ENCODE measurements at places on chromosomes 5 and 9.

DNA sequence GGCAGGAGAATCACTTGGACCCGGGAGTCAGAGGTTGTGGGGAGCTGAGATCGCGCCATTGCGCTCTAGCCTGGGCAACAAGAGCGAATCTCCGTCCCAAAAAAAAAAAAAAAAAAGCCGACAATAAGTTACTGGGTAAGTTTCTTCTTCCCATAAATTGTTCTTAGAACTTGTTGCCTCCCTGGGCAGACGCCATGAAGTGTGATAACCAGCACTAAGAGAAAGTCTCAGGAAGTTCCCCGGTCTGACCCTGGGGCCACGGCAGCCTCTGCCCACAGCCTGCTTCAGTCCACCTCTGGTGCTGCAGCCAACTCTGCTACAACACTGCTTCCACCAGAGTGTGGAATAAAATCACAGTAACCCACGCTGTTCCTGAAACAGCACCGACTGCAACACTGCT is 19.1 kb downstream of the LPCAT1 start:
- DNase-seq = no peak

DNA sequence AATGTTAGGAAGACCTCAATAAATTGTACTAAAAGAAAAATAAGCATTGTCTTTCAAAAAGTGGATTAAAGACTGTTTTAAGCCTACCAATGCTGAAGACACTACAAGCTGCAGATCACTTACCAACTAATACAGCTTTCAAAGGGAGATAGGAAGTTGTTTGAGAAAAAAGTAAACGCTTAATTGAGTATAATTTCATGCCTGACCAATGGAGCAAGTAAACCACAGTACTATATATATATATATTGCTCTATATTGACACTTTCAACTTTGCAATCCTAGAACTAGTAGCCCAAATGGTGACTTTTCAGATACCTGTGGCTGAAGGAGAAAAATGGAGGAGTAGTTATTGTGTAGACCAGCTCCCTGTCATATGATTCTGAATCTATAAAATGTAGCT is 85.7 kb downstream of the FREM1 start:
- no peak for DNase-seq

GRCh38 chr9:33165263-33166151 is 1.6 kb downstream of the B4GALT1 start:
- DNase-seq = peak; percentile 98

DNA sequence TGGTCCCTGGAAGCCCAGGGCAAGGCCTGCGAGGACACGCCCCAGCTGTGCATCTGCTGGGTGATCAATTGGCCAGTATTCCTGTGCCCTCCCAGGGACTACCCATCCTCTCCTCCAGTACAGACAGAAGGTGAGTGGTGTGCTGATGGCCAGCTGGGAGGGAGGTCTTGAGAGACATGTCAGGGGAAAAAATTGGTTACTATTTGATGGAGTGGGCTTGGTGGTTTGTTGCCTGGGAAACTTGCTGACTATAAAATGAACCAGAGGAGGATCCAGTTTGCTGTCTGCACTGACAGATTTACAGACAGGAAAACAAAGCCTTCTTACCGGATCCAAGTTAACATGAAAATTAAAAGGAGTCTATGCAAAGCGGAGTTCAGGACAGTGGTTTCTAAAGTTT is 40.3 kb downstream of the MAP1B start:
- no peak for DNase-seq

GRCh38 chr5:74401281-74401945 is 239.1 kb downstream of the ENC1 start:
- no peak for DNase-seq
